ENCODE measurements at places on chromosomes 3 and 15.
A peak's percentile ranks its signal among the peaks of the same experiment; 100 is the strongest.

DNA sequence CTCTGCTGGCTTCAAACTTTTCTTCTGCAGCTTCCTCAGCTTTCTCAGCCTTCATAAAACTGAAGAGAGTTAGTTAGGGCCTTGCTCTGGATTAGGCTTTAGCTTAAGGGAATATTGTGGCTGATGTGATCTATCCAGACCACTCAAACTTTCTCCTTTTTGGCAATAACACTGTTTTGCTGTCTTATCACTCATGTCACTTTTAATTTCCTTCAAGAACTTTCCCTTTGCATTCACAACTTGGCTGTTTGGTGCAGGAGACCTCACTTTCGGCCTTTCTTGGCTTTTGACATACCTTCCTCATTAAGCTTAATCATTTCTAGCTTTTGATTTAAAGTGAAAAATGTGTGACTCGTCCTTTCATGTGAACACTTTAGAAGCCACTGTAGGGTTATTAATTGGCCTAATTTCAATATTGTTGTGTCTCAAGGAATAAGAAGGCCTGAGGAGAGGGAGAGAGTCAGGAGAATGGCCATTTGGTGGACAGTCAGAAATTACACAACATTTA lies 60.7 kb downstream of the SLC24A1 start:
- no peak for DNase-seq

DNA sequence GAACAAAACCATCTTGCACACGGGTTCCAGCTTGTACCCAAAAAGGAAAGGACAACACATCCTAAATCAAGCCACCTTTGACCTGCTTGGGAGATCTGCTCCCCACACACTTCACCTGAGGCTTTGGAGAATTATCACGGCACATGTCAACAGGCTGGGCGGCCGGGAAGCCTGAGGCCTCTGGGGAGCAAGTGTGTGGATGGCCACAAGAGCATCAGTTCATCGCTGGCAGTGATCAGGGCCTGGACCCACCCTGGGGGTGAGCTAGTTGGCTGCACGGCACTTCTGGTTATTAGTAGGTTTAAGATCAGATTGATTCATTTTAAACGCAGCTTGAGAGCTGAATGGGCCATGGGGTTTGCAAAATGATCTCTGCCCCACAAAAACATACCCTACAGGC lies 108.5 kb downstream of the CHSY1 start:
- no peak for DNase-seq

DNA sequence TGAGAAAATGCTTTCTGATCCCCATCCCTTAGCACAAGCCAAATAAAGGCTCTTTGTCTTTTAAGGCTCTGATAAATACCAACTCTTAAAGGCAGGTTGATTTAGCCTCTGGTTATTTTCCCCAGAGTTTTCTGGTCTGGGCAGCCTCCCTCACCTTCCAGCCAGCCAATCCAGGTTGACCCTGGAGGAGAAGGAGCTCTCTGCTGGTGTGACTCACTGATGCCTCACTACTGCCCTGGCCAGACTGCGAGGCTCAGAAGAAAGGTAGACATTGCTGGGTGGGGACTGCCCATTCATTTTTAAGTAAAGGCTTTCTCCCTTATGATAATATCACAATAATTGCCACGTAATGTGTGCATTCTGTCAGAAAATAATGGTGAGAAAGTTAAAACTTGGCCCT lies 37.1 kb downstream of the SLCO3A1 start:
- no peak for DNase-seq

GRCh38 chr15:64970698-64971097 lies 19.0 kb downstream of the SPG21 start:
- no peak for DNase-seq

DNA sequence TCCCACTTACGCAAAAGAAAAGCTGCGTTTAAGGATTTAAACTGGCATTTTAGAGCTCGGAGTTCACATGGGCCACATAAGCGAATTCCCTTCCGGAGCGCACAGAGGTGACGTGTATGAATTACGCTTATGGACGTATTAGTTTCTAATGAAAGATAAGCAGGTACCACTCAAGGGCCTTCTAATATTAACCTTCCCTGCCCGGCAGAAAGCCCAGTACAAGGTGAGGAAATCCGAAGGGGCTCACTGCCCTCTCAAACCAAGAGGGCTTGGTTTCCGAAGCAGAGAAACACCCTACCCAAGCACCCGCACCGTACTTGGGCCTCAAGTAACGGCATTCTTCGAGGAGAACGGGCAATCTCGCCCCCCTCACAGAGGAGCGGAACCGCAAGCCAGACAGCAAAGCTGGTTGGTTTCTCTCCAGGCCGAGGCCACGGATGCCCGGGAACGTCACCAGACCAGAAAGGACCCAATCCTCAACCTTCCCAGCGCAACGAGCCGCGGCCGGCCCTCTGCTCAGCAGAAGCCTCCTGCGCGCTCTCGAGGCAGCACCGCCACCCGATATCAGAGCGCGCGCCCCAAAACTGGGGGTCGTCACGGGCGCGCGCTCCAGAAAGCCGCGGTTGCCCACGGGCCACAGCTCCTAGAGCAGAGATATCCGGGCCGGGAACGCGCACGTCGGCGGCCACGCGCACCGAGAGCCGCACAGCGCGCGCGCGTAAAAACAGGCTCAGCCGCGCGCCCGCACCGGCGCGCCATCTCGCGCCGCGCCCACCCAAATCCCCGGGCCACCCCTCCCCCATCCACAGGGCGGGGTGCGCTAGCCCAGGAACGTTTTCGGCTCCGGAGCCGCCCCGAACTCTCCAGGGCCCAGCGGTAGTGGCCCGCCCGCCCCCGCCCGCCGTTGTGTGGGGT lies 676 bp downstream of the QRICH1 start:
- peak; percentile 74 for DNase-seq

DNA sequence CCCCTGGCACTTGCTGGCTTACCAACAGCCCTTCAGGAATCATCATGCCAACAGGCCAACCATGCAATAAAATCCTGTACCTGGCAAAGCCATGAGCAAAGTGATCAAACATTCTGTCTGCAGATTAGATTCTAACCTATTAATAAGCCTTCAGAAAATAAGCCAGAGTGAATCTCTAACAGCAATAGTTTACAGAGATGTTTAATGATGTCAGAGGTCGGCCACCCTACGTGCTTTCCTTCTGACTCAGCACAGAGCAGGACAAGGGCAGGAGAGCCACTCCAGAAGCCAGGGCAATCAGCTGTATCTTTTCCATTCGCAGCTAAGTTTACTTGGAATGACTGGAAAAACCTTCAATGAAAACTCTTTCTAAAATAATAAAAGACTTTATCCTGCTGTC lies 13.1 kb downstream of the COL8A1 start:
- no peak for DNase-seq

GRCh38 chr3:123150449-123151215 lies 51.1 kb upstream of the SEC22A start:
- no peak for DNase-seq

DNA sequence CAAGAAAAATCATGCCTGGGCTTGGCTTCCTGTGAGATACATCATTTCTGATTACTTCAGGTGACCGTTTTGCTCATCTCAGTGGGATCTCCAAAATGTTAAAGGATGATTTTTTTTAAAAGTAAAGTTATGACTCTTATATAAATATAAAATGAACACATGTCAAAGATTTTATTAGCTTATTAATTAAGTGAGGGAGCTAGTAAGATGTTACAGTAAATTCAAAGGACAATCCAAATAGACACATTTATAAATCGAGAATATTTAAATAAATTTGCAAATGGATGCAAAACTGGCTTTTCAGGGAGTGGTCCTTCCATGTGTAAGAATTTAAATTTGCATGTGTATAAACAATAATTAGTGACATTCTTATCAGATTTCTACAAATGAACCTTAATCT lies 87.0 kb downstream of the IQCH start:
- DNase-seq: no peak

DNA sequence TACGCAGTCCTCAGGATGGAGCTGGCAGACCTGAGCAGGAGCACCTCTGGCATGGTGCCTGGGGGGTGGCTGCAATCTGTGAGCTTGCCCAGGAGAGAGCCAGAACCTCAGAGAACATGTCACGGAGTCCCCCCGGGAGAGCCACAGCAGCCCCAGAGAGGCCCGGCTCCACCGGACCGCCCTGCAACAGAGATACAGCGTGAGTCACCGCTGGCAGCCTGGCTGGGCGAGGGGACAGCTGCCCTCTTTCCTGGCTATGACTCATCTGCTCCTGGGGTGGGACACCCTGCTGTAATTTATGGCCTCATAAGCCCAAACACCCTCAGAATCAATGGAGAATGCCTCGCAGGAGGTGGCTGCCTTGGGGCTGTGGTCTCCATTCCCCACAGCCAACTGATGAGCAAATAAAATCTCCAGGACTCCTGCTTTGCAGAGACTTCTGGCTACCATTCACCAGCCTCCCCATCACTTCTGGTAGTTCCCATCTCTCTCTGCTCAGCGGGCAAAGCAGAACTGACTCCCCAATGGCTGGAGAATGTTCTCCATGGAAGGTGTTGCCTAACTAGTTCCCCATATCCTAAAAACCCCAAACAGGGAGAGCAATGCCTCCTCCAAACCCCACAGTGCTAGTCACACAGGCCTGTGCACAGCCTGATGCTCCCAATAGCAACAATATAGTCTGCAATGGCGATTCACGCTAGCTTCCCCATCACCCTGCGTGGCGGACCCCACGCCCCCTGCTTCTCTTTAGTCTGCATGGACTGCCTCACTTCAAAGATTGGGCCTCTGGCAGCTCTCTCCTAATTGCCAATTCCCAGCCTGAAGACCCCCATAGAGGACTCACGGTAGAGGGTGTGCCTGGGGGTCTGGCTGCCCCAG lies 21.6 kb downstream of the ACSBG1 start:
- DNase-seq: no peak

GRCh38 chr3:156461889-156462288 lies 93.0 kb downstream of the SSR3 start:
- no peak for DNase-seq

DNA sequence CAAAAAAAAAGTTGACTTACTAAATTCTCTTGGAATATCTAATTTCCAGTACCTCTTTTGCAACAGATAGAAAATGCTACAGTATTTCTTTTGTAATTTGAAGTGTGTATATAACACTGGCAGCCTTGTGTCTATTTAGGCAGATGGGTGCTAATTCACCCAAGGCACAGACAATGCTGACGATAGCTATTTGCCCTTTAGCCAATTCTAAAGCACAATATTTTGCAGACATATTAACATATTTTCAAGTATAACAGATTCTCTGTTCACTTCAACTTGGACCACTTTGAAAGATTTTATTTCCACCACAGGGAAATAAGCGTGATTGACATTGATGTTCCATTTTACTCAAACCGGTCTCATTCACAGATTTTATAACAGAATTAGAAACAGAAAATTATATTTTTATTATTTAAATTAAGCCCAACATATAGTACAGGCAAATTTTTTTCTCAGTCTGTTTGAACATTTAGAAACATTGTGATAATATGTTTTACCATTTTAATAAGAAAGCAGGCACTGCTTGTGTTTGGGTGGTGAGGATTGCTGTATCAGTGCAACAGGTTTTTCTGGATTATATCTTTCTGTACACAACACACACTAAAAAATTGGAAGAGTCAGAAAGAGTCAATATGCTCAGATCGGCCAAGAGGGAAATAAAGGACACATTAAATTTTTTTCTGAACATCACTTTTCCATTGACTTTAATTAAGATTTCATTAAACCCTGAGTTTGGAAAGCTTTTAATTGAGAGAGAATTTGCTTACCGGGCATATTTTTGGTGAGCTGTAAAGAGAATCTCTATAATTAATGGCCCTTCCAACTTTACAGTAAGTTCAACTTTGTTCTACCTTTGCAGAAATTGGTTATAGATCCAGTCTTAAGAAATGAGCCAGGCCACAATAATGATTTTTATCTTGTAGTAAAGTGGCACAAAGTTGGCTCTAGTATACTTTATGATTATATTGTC lies 327.3 kb upstream of the NR2F2 start:
- DNase-seq: no peak

GRCh38 chr3:153903430-153903829 lies 217.8 kb upstream of the ARHGEF26 start:
- no peak for DNase-seq

DNA sequence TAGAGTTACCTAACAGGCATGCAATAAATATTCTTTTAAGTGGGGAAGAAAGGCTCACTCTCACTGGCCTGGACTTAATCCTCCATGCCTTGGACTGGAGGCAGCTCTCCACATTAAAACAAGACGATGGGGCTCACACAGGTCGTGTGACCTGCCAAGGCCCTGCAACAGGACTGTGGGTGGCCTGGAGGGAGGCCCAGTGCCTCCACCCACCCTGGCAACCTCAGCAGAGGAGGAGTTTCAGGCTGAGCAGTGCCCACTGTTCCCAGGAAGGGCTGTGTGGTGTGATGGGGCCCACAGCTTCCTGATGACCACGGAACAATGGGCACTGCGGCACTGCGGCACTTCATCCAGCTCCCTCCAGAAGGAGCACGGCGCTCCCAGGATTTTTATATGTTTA lies 5.5 kb downstream of the UROC1 start:
- DNase-seq: no peak

- no peak for DNase-seq
Observed at GRCh38 chr15:94480289-94480834, 249.0 kb downstream of the MCTP2 start.

GRCh38 chr3:28924744-28925360 lies 356.0 kb upstream of the RBMS3 start:
- DNase-seq: no peak

GRCh38 chr3:159157275-159157674 lies 355.4 kb downstream of the MFSD1 start:
- no peak for DNase-seq

DNA sequence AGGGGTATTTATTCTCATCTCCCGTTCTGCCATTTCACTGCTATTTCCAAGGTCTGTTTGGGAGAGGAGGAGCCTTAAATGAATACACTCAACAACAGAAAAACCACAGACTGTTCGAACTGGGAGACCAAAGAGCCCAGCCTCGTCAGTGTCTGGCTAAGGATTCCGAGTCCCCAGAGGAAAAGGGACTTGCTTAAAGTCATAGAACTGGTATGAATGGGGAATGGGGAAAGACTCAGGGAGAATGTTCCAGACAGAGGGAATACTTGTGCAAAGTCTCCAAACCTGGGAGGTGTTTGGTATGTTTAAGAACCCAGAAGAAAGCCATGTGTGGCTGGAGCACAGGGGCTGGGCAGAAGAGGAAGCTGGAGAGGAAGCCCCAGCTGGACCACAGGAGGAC lies 46.9 kb downstream of the FAM43A start:
- DNase-seq: no peak

DNA sequence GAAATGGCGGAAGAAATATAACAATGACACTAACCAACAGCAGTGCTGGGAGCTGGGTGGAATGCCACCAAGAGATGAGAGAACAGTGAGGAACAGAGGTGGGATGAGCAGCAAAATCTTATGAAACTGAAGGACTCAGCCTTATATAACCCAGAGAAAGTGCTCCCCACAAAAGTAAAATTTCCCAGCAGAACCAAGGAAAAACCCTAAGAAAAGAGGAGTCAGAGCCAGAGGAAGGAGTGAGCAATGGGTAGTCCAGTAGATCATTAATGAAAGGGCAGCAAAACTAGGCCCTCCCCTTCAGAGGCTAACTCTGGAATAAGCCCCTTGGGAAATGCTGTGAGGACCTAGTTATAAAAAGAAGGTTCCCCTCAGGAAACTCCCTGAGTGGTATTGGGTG lies 24.7 kb upstream of the UBE2E1 start:
- DNase-seq: no peak

Data from activated T-cell treated with anti-CD3 and anti-CD28 coated beads, Interleukin-2, amount 50 U/mL, for 4 hours (primary cell).